ENCODE measurements at places on chromosomes 1 and 21.
A peak's percentile ranks its signal among the peaks of the same experiment; 100 is the strongest.

GRCh38 chr1:54271341-54271740 lies 71.4 kb downstream of the MRPL37 start:
- DNase-seq = no peak

- no peak for DNase-seq
Measured at GRCh38 chr1:43832998-43833397, 100.6 kb upstream of the ARTN start.

- DNase-seq = peak; percentile 63
Measured at GRCh38 chr1:6612641-6613360, 730 bp upstream of the PHF13 start.

DNA sequence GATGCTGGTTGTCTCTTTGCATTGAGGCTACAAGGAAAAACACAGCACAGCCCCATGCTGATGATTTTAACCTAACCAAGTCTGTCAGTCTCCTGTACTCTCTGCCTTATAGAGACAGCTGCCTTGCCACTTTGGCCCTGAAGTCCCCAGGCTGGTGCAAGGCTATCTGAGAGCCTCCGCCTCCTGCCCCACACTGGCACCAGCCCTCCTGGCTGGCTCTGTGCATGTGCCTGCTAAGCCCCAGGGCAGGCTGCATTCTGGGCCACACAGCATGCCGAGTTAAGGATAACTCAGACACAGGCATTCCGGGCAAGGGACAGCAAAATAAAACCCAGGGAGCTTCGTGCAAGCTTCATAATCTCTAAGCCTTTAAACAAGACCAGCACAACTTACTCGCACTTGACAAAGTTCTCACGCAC lies 910 bp downstream of the RUNX1 start:
- DNase-seq = no peak

GRCh38 chr1:91582431-91582921 lies 81.8 kb downstream of the CDC7 start:
- no peak for DNase-seq

GRCh38 chr1:105100102-105100501 lies 1350.4 kb downstream of the AMY1C start:
- DNase-seq = no peak

- DNase-seq = no peak
Measured at GRCh38 chr21:32576011-32576410, 9.3 kb downstream of the TCP10L start.

DNA sequence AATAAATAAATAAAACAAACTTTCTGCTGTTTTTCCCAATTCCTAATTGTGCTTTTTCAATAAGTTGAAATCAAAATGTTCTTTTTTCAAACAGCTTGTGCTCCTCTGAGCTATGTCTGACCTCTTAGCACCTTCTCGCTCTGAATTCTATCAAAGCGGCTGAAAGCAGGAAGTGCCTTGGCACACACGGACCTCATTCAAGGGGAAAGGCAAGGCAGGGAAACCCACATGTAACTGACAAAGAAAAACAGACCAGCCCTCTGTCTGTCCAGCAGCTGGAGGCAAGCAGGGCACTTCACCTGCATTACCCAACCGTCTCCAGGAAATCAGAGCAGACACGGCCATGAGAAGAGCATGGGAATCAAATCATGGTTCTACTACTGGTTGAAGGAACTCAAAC lies 56.7 kb downstream of the PLPP3 start:
- DNase-seq = no peak

DNA sequence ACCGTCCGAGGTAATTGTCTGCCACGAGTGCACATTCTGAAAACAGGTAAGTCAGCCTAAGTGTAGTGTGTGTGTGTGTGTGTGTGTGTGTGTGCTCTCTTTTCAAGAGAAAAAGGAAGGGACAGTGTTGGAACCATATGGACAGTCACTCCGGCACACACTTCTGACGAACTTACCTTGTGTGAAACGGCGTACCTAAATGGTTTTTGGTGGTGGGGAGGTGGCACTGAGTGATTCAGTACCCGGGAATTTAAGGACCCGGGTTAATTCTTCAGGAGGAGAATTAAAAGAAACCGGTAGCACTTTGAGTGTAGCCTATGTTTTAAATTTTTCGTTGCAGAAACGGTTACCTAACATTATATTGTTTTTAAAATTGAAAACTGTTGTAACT lies 286 bp downstream of the ODR4 start:
- DNase-seq = no peak

DNA sequence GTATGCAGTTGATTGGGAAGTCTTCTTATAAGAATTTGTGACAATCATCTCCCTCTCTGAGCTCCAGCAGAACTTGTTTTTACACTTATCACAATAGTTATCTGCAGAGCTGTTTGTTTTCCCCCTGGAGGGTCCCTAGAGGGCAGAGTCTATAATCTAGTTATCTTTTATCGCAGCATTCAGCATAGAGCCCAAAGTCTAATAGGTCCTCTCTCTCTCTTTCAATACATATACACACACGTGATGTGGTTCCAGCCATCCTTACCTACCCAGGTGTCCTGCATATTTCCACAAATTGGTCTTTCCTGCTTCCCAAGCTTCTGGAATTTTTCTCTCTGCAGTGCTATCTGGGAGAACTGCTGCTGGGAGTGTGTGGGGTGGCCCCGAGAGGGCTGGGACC lies 229.6 kb upstream of the KIAA0040 start:
- no peak for DNase-seq

DNA sequence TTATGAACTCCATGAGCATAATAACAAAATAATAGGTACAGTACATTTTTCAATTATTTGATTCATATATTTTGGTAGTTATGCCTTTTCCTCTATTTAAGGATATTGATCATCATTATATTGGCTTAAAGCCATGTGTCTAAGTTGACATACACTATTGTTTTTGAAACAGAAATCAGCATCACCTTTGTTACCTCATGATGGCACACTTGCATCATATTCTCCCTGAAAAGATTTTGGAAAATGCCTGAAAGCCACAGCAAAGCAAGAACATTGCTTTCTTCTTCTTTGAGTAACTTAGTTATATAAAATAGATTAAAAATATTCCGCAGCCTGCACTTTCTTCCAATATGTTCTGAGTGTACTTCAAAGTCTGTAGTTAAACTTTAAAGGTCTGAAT lies 33.3 kb downstream of the TMPRSS15 start:
- DNase-seq = no peak

- DNase-seq = no peak
Measured at GRCh38 chr1:156104065-156104810, 10.3 kb upstream of the LMNA start.

DNA sequence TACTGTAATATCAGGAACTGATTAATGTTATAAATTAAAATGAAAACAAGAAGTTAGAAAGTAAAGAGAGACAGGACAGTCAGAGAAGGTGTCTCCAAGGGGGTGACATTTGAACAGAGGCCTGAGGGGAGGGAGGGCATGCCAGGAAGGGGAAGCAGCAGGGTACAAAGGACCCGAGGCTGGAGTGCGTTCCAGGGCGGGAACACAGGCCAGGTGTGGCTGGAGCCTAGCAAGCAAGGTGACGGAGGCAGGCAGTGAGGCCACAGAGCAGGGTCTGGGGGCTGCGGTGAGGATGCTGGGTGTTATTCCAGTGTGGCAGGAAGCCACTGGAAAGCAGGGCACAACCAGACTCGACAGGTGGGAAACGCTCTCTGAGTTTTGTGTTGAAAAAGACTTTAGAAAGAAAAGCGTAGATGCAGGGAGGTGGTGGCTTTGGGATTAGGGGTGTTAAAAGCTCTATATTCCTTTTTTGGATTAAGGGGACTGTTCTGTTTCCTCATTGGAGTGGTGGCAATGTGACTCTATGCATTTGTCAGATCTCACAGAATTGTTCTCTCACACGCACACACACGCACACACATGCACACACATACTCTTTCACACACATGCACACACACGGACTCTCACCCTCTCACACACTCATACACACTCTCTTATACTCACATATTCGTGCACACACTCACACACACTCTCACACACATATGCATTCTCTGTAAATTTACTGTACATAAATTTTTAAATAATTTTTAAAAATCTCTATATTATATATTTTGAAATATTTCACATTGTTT lies 124.5 kb downstream of the GLIS1 start:
- no peak for DNase-seq

- DNase-seq = no peak
Measured at GRCh38 chr1:56336982-56337381, 242.4 kb downstream of the PLPP3 start.

DNA sequence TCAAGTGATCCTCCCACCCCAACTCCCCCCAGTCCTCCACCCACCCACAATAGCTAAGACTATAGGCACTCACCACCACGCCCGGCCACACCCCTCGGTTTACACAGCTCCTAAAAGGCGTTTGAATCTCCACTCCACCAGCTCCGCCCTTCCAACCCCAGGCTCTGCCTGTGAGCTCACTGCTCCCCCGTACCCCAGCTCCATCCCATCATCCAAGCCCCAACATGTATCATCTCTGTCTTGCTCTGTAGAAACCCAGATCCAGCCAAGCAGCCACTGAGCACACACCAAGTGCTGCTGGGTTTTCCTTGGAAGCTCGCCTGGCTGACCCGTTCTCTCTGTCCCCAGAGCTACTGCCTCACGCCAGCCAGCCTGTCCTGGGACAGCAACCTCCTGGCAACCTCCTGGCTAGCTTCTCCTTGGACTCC lies 12.0 kb upstream of the S100A2 start:
- no peak for DNase-seq

GRCh38 chr1:223733898-223734852 lies 21.8 kb downstream of the CAPN2 start:
- DNase-seq = no peak

GRCh38 chr1:50615036-50615750 lies 191.9 kb upstream of the DMRTA2 start:
- DNase-seq = no peak

GRCh38 chr1:223756806-223757700 lies 44.7 kb downstream of the CAPN2 start:
- no peak for DNase-seq

DNA sequence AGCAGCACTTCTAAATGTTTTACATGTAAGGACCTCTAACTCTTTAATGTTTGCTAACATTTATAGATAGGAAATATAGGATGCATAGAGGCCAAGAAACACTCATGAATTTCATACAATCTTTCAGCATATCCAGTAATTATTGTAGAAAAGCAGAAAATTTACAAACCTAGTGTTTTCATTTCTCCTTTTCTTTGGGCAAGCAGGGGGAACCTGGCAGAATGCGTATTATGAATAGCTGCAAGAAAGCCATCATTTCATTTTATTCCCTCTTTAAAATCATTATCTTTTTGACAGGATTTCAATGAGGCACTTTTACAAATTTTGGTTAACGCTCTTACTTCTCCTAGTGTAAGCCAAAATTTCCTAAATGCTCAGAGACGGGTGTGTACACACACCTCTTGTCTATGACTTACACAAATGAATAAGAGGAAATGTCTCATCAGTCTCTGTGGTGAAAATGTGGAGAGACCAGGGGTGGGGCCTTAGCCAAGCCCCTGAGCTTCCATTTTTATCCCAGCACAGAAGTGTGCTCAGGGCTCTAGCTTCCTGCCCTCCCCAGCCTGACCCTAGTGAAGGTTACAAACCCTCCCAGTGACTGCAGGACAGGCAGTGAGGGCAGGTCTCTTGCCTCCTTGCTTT lies 91.6 kb downstream of the LRRC8C start:
- no peak for DNase-seq

- DNase-seq = no peak
Measured at GRCh38 chr1:6591222-6591621, 11.4 kb downstream of the ZBTB48 start.

DNA sequence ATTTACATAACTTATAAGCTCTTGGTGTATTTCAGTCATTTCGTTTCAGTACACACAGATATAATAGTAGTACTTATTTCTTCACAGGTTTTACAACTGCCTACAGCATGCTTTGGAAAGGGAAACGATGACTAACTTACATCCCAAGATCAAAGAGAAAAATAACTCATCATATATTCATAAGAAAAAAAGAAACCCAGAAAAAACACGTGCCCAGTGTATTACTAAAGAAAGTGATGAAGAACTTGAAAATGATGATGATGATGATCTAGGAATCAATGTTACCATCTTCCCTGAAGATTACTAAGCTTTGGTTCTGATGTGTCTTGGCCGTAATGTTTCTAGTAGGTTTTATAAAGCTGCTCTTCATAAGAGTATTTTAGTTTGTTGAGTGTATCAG lies 30.9 kb downstream of the TYW3 start:
- no peak for DNase-seq

GRCh38 chr1:32900956-32901822 lies at the start of gene TMEM54:
Gene TMEM54, minus strand, starts transcription at chr1:32901389. Its CDS starts 151 bp downstream, at chr1:32901238.
- DNase-seq = peak; percentile 71

- DNase-seq = no peak
Measured at GRCh38 chr21:15992171-15992570, 262.4 kb downstream of the USP25 start.

DNA sequence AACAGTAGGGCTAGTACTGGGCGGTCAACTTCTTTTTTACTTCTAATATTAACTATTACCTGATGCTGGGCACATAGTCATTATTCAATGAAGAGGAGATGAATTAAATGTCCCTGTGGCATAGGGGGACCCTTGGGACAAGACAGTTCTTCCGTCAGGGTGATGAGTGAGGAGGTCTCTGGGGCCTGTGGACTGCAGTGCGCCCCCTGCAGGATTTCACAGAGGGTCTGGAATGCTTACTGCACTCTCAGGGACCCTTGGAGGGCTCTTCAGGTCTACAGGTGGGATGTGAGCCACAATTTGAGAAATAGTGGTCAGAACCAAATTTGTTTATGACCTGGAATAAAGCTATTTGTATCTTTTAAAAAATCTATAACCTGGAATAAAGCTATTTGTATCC lies 149.4 kb downstream of the FAM78B start:
- DNase-seq = peak; percentile 29

- no peak for DNase-seq
Measured at GRCh38 chr1:164577291-164577690, 18.3 kb downstream of the PBX1 start.

GRCh38 chr1:25837262-25837875 lies 17.6 kb downstream of the MTFR1L start:
- DNase-seq = no peak

DNA sequence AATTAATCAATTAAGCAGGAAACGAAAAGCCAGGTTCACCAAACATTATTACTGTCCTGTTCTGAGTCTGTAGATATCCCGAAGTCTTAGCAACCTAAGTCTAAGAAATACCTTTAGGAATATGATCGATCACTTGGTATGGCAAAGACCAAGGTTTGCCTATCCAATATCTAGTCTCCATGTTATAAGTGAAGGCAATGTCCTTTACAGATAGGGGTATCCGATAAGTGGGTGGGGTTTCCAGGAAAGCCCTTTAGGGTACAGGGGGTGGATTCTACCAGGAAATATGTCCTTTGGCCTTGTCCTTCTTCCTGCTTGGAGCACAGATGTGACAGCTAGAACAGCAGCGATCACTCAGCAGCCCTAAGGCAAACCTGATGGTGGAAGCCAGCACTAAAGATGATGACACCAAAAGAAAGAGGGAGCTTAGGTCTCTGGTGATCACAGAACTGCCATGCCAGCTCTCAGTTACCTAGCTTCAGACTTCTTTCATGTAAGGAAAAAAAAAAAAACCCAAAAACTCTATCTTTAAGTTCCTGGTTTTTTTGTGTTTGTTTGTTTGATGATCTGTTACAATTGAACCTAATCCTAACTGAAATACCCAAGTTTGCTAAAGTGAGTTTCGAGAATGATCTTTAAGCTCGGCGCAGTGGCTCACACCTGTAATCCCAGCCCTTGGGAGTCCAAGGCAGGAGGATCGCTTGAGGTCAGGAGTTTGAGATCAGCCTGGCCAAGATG lies 40.8 kb downstream of the DSTYK start:
- DNase-seq = no peak

- DNase-seq = no peak
Measured at GRCh38 chr1:38270849-38271633, 224.4 kb upstream of the POU3F1 start.

GRCh38 chr1:101849356-101849755 lies 147.4 kb downstream of the OLFM3 start:
- no peak for DNase-seq
